ENCODE measurements at places on chromosomes 7 and 10.
A peak's percentile ranks its signal among the peaks of the same experiment; 100 is the strongest.

DNA sequence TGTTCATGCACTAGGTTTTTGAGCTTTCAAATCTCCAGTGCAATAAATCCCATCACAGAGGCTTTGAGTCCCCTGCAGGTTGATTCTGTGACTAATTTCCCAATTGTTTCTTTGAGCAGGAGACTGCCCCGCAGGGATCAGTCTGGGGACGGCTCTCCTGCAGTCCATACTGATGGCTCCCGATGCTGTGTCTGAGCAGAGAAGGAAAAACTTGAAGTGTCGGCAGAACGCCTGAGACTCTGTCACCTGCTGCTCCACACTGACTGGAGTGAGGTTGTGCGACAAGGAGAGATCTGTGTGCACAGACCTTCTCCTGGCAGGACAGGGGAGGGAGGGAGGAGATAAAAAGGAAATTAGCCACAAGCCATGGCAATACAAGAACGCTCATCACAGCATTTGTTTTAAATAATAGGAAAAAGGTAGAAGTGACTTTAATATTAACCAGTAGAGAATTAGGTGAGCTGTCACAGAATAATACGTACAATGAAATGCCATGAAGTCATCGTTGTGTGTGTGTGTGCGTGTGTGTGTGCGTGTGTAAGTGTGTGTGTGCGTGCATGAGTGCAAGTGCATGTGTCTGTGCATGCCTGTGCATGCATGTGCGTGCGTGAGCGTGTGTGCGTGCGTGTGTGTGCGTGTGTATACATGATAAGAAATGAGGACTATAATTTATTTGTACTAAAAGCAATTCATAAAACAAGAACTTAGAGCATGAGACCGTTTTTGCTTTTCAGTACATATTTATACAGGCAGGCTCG is 38.2 kb downstream of the HTR5A start:
- no peak for DNase-seq

- DNase-seq: no peak
These were observed 64.3 kb downstream of the MGMT start for GRCh38 chr10:129531195-129531968.

DNA sequence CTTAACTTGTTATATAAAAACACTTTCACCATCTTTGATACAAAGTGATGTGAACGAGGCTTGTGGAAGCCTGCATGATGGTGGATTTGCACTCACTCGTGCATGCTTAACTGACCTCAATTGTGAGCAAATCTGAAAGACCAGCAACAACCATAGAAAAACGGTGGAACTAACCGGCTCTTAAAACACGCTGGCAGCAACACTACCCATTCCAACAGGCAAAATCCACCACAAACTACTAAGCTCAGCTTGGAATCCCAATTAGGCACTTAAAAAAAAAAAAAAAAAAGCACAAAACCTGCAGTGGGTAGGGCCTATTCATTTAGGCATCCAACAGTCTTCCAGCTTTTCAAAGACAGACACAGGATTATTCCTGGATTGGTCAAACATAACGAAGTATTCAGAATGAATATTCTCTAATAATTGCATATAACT is 1.8 kb downstream of the GDI2 start:
- peak; percentile 57 for DNase-seq

GRCh38 chr7:126667742-126668366 is 584.9 kb downstream of the GRM8 start:
- DNase-seq: no peak

- DNase-seq: peak; percentile 73
These were observed 682 bp upstream of the RGS10 start for GRCh38 chr10:119542988-119543813.

DNA sequence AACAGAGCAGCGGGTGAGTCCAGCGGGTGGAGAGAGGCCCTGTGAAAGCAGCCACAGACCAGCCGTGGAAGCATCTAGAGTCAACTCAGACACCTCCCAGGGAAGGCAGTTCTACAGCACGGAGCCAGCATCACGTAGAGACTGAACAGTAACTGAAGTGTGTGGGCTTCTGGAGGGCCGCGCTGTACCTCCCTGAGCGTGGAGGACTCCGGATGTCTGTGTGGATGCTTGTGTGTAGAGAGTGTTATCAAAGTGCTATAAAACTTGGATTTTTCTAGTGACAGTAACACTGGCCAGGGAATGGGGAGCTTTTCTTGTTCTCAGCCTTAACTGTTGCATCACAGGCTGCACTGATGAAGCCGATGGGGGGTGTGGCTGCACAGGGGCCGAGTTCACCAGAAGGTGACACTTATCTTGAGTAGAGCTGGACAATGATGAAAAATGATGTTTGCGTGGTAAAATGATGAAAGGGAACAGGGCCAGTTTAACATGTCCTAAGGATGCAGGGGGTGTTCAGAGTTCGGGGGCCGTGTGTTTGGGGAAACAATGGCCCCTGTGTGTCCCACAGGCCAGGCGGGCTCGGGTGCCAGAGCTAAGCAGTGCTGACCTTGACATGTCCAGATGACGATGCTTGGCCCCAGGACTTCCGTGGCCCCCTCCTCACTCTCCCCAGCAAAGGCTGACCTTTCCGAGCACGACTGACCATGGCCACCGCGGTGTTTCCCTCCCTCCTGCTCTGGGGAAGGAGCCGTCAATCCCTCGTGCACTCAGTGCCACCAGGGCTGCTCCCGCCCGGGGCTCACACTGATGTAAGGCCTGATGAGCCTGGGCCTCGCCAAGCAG is 21.9 kb downstream of the MNX1 start:
- no peak for DNase-seq

DNA sequence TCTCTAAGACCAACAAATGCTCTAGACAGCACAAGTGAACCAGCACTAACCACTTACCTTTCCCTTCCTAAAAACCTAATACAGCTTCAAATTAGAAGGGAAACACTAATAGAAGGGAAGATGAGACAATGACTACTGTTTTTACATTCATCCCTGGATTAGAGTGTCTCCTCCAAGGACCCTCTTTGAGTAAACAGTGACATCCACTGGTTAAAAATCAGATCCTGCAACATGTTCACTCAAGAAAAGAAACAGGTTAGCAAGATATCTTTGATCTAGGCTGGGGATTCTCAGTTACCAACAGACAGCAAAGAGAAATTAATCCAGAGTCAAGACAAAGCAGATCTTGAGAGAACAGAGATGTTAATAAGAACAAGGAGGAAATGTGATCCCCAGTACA is 177.7 kb upstream of the GHITM start:
- DNase-seq: no peak

DNA sequence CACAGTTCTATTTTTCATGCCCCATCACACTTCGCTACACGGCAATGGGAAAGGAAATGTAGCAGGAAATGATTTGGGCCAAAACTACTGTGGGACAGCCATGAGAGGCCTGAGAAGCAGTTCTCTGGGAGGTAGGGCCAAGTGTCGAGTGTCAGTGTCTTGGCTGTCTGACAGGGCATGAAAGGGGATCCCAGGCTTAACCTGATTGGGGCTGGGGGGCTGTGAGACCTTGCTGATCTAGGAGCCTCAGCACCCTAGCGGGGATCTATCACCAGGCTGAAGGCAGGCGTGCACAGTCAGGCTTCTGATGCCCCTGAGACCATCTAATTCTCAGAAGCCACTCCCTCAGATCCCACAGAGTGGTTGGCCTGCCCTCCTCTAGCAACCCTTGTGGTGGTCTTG is 58.2 kb upstream of the SLC25A13 start:
- no peak for DNase-seq

DNA sequence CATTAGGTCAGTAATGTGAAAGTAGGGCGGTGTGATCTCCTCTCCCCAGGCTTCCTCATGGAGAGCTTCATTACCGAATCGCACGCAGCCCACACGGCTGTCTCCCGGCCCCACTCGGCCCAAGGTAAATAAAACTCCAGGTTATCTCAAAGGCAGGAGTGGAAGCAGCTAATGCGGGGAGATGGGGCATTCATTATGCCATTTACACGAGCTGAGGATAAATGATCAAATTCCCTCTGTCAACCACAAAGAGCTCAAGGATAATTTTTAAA is 93.5 kb downstream of the ADARB2 start:
- no peak for DNase-seq

DNA sequence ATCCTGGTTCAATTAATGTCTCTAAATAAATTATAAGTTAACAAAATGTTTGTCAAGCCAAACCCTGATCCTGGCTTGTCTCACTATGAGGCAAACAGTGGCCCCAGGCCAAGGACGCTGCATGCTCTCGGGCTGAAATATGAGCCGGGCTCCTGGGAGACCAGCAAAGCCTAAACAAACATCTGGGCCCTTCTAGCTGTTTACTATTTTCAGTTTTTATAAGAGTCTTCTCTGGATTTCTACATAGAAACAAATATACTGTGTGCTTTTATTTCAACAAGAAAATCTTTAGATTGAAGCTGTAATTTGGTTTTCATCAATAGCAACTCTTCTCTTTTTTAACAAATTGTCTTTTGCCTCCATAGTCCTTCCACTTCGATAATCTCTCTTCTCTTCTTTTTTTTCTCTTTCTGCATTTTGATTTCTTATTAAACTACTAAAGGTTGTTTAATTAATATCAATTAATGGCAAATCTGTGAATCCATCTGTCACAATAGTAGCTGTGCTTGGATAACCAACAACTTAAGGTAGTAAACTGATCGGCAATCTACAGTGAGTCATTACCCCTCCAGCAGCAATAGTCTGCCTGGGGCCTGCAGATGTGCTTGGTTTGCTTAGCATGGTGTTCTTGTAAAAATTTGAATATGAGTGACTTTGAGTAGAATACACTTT is 83.3 kb upstream of the DNAJC1 start:
- DNase-seq: peak; percentile 49

GRCh38 chr10:102147561-102147960 is 4.6 kb upstream of the NOLC1 start:
- DNase-seq: no peak

DNA sequence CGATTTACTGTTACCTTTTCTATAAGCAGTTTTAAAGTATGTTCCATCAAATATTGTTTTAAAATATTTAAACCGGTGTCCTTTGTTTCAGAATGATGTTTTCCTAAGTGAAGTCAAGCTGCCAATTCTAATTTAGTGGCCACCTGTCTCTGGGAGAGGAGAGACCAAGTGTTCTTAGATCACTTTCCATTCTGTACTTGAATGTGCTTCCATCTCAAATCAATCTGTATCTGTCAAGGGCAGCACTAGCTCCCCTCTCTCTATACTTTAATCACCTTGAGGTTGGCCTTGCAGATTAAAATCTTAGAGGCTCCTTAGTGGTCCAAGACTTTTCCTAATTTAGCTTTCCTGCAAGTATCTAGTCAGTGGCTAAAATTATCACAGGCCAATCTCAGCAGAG is 49.6 kb downstream of the LGI1 start:
- DNase-seq: no peak

- no peak for DNase-seq
These were observed 536.5 kb upstream of the TEX47 start for GRCh38 chr7:89332026-89332425.

DNA sequence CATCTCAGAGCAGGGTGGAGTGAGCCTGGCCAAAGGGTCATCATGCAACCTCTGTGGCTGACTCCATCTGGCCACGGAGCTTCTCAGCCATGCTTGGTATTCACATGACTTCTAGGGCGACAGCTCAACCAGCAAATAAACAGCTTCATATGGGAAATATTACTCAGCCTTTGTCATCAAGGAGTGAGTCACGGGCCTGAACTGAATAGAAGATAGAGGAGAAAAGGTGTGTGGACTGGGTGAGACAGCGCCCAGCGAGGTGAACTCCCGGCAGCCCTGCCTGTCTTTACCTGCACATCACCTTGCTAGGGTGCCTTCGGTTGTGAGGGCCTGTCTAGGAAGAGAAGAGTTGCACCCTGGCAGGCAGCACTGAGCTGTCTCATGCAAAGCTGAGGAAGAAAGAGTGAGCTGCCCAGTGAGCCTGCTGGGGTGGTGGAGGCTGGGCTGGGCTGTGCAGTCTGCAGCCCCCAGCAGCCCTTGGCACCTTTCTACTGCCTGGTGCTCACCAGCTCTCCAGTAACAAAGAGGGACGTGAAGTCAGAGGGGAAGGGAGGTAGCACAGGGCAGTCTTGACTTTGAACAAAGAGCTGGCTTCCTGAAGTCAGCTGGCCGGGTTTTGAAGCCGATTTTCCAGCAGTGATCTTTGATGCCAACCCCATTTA is 114.2 kb downstream of the EGFR start:
- no peak for DNase-seq

DNA sequence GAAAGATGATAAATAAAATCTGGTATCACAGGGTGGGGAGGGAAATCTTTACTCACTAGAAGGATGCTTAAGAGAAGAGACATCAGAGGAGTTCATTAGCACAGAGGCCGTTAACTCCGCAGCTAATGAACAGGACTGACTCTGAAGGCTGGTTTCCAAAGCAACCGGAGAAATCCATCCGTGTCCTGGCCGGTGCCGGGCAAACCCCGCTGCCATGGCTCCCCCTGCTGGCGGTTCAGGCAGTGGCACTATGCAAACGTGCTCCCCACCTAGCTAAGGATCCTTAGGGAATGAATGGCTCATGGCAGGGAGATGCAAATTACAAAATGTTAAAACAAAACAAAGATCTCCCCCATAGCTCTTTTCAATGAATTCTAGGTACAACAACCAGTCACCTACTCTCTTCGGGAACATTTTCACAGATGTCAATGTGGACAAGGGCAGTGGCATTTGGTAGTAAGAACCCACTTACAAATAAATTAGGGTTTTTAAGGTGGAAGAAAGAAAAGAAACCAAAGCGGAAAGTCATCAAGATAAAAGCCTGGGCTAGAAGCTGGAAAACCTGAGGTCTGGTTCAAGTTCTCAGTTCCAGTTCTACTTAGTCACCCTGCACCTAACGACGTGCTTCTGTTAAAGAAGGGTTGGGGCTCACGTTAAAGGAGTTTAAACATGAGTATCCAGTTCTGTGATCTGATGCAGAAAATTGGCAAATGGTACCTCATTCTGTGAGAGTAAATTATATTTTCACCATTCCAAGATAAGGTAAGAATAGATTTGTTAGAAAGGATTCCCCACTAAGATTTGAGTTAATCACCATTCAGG is 138.2 kb downstream of the SVIL start:
- DNase-seq: peak; percentile 87

DNA sequence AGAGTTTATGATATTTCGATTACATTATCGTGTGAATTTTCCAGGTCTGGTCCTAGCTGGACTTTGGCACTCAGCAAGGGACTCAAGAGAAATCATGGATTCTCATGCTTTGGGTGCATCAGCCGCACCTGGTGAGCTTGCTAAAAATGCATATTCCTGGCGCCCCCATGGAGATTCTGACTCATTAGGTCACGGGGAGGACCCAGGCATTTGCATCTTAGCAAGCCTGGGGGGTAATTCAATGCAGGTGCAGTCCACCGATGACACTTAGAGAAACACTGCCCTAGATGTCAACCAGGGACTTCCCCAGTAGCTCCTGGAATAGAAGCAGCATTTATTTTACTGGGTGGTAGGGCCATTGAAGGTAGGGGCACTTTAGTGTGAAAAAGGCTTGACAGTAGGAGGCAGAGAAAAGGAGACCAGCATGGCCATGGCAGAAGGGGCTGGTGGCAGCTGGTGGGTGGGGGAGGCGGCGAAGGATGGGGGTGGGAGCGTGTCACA is 29.9 kb upstream of the PDCD4 start:
- DNase-seq: no peak

GRCh38 chr7:44321796-44322195 is 3.6 kb downstream of the CAMK2B start:
- no peak for DNase-seq

Data from D341Med (cell line).